Thoracic aorta endothelial cell (primary cell): ENCODE measurements at places on chromosomes 4 and X. TPM values are rescaled to one million over a fixed set of nuclear protein-coding genes. Genes with fewer than 3 reads are reported as not detected.

The ZNF41 gene
- 9.8 and 10.6 TPM in 2 replicates for total RNA-seq

The RASGEF1B gene
- total RNA-seq = 0.13 and 0.79 TPM in 2 replicates

The TMPRSS11B gene
- not detected in 2 replicates for total RNA-seq

The GLA gene
- 42.2 and 43.3 TPM in 2 replicates for total RNA-seq

The KLKB1 gene
- not detected in 2 replicates for total RNA-seq

The ARHGAP36 gene
- under 0.01 TPM in 1 of 2 replicates, not detected in the other for total RNA-seq

The SULT1B1 gene
- 150 and 219 TPM in 2 replicates for total RNA-seq

The ADH1A gene
- total RNA-seq = not detected in 2 replicates

The SPIN2A gene
- 0.14 and 0.40 TPM in 2 replicates for total RNA-seq

The UGT2B15 gene
- not detected in 2 replicates for total RNA-seq

The LRP2BP gene
- total RNA-seq = 0.53 and 0.57 TPM in 2 replicates

The BMP3 gene
- not detected in 2 replicates for total RNA-seq

The CTAG1A gene
- not detected in 2 replicates for total RNA-seq

The ABCG2 gene
- total RNA-seq = 7.0 and 10.1 TPM in 2 replicates

The GAGE2A gene
- not detected in 2 replicates for total RNA-seq

The HS3ST1 gene
- 2.9 and 4.9 TPM in 2 replicates for total RNA-seq

The RPS6KA6 gene
- 0.40 and 2.6 TPM in 2 replicates for total RNA-seq

The GUCY1A1 gene
- 0.13 and 2.4 TPM in 2 replicates for total RNA-seq

The PAGE1 gene
- total RNA-seq = not detected in 2 replicates

The NMU gene
- total RNA-seq = 0.53 TPM in 1 of 2 replicates, not detected in the other

The TCEAL9 gene
- total RNA-seq = 121 and 133 TPM in 2 replicates

The NLRP2B gene
- not detected in 2 replicates for total RNA-seq

The GPR119 gene
- total RNA-seq = not detected in 2 replicates

The ARL13A gene
- total RNA-seq = not detected in 2 replicates

The RAB41 gene
- total RNA-seq = not detected in 2 replicates

The USP27X gene
- 2.7 and 3.1 TPM in 2 replicates for total RNA-seq

The WWC2 gene
- 49.7 and 50.0 TPM in 2 replicates for total RNA-seq

The ERAS gene
- total RNA-seq = not detected in 2 replicates

The AFM gene
- not detected in 2 replicates for total RNA-seq

The LEF1 gene
- not detected in 2 replicates for total RNA-seq

The MAGEA11 gene
- total RNA-seq = not detected in 2 replicates

The OTUD4 gene
- total RNA-seq = 49.3 and 59.6 TPM in 2 replicates

The PAK3 gene
- total RNA-seq = 0.13 and 1.1 TPM in 2 replicates

The NXF2 gene
- not detected in 2 replicates for total RNA-seq

The PNMA6F gene
- not detected in 2 replicates for total RNA-seq

The MXRA5 gene
- under 0.01 TPM in 2 replicates for total RNA-seq

The PGRMC2 gene
- 27.1 and 38.3 TPM in 2 replicates for total RNA-seq

The NWD2 gene
- not detected in 2 replicates for total RNA-seq

The SPANXN3 gene
- total RNA-seq = not detected in 2 replicates

The ADRA2C gene
- not detected in 2 replicates for total RNA-seq

The CXorf51B gene
- not detected in 2 replicates for total RNA-seq

The SRPX gene
- total RNA-seq = 317 and 330 TPM in 2 replicates

The C4orf51 gene
- not detected in 2 replicates for total RNA-seq

The RADX gene
- 0.27 and 0.50 TPM in 2 replicates for total RNA-seq

The ERVMER34-1 gene
- total RNA-seq = not detected in 2 replicates
